ENCODE measurements at places on chromosomes 4 and X.

DNA sequence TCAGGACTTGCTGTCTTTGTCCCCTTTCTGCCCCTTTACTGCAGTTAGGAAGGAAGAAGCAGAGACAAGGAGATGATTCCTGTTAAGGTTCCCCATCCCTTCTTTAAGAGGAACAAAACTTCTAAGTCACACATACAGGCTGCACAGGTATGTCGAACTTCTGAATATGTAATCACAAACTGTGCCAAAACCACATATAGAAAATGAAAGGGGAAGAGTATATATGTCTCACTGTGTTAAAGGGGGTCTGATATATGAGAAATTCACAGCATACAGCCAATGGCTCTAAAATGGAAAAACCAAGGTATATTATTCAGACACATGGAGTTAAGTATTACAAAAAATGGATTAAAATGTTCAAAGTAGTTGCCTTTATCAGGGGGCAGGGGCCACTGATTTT is 11.7 kb downstream of the CFAP97 start:
- DNase-seq: no peak

DNA sequence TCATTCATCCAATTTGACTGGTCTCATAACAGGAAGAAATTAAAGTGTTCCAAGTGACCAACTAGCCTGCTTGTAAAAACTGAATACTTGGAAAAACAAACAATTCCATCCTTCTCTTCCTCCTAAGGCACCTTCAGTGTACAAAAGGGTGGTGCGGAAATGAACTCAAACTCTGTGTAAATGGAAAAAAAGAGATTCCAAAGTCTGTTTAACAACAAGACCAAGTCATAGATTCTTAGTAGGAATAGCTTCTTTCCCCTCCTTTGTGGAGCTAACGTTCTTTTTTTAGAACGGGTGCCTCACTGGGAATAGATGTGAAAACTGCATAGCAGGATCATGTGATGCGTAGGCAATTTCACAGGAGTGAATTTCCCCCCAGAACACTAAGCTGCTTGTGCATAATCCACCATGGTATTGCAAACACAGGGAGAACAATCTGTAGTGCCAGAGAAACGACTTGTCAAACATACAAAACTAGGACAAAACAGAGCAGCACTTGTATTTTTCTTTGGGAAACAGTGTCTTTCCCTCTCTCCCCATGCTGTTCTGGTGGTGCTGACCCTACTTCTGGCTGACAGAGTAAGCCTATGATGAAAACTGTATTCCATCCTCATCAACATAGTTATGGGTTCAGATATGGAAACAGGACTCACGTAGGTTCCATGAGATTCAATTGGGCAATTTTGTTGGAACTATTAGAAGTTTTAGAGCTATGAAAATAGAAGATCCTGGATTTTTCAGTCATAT is 13.2 kb upstream of the SOD3 start:
- DNase-seq: no peak

- DNase-seq: no peak
Observed at GRCh38 chr4:175371091-175371490, 441.0 kb downstream of the GPM6A start.

DNA sequence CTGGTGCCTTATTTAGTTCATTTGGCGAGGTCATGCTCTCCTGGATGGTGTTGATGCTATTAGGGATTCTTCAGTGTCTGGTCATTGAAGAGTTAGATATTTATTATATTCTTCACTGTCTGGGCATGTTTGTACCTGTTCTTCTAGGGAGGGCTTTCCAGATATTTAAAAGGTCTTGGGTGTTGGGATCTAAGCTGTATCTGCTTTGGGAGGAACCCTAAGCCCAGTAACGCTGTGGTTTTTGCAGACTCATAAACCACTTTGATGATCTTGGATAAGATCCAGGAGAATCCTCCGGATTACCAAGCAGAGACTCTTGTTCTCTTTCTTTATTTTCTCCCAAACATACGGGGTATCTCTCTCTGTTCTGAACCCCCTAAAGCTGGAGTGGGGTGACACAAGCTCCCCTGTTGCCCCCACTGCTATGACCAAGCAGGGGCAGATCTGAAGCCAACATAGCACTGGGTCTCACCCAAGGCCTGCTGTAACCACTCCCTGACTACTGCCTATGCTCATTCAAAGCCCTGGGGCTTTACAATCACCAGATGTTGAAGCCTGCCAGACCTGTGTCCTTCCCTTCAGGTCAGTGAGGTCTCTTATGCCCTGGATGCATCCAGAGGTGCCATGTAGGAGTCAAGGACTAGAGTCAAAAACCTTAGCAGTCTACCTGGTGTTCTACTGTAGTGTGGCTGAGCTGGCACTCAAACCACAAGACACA is 187.6 kb downstream of the GUCY2F start:
- no peak for DNase-seq

GRCh38 chr4:25065932-25066590 is 35.3 kb upstream of the LGI2 start:
- DNase-seq: no peak

DNA sequence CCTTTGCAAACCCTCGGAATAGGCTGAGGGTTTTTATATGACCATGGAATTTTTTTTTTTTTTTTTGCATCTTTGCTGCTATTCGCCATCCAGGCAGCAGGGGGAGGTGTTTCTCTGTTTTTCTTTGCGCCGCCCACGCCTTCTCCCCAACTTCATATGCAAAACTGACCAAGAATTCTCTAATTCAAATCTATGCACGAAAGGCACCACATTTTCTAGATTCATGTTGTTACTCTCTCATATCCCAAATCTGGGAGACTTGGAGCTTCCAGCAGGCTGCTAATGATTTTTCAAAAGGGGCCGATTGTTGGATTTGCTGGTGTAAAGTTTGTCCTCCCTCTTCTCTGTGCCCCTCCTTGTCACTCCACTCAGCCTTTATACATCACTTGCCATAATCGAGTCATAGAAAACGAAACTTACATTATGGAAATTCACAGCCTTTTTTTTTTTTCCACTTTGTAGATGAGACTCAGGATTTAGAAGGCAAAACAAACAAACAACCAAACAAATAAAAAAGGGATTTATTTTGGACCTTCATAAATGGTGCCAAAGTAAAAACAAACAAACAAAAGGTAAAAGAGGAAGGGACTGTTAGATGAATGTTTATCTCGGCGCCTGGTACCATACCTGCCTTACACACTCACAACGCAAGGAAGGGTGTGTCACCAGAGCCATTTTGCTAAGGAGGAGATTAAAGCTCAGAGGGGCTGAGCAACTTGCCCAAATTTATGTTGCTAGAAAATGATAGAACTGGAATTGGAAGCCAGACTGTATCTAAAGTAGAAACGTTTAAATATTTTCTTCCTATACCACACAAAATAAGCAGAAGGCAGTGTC is 29.3 kb upstream of the BOD1L1 start:
- DNase-seq: peak; percentile 35

GRCh38 chr4:76087007-76087769 is 12.7 kb downstream of the ART3 start:
- DNase-seq: no peak

Measured in non-pigmented ciliary epithelial cell (primary cell).